Activated CD4-positive, alpha-beta T cell treated with anti-CD3 and anti-CD28 coated beads, Interleukin-2, amount 50 U/mL, for 24 hours (primary cell): ENCODE measurements at places on chromosomes 4 and X.

- no peak for DNase-seq
Observed at GRCh38 chr4:105352826-105353225, 121.0 kb downstream of the PPA2 start.

DNA sequence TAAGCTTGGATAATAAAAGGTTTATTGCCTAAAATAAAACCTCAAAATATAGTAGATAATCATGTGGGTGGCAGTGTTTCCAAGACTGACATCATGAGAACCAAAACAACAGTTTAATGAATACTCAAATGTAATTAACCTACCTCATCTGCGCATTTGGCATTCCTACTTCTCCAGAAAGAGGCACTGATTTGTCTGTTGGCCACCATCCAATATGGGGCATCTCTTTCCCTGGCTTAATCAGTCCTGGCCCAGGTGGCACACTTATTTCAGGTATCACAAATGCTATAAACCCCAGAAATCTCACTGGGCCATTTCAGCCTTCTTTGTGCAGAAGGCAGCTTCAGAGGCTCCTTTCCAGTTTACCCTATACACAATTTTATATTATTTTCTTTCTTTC is 192.2 kb downstream of the COMMD8 start:
- no peak for DNase-seq

- no peak for DNase-seq
Observed at GRCh38 chr4:152290366-152290921, 245.4 kb downstream of the FBXW7 start.

DNA sequence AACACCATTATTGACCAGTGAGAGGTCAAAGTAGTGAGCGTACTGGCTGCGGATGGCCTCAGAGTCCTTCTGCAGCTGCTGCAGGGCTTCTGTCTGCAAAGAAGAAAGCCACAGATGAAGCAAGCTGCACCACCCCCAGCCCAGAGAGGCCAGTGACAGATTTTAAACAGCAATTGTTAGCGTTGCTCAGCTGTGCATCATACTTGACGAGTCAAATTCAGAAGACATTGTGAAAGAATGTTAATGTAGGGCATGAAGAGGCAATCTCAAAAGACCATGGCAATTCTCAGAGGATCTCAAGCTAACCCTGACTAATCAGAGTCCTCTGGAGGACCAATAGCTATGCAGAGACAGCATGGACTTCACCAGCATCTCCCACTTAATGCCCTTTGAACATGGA is 16.6 kb downstream of the DKC1 start:
- no peak for DNase-seq

GRCh38 chr4:148225639-148226038 is 216.6 kb downstream of the NR3C2 start:
- DNase-seq, result no peak

GRCh38 chr4:140069066-140069465 is 84.9 kb downstream of the MAML3 start:
- no peak for DNase-seq

GRCh38 chrX:74023203-74023602 is 280.8 kb upstream of the ZCCHC13 start:
- no peak for DNase-seq
